Endothelial cell of umbilical vein (primary cell): ENCODE measurements at places on chromosomes 7 and 10.

DNA sequence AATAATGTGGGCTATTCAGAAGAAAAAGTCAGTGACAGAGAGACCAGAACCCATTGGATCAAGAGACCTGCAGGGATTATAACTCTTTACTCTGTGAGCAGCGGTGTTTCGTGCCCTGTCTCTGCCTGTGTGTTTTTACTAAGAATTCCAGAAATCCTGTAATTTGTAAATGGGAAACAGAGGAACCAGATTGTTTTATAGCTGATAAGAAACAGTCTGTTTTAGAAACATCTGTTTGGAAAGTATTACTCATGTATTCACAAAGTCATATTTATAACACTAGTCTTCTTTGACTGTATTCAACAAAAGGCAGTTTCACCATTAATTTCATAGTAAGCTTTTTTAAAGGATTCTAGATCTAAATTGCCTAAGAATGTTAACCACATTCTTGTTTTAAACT lies 30.0 kb upstream of the VDAC2 start:
- peak; percentile 89 for DNase-seq

DNA sequence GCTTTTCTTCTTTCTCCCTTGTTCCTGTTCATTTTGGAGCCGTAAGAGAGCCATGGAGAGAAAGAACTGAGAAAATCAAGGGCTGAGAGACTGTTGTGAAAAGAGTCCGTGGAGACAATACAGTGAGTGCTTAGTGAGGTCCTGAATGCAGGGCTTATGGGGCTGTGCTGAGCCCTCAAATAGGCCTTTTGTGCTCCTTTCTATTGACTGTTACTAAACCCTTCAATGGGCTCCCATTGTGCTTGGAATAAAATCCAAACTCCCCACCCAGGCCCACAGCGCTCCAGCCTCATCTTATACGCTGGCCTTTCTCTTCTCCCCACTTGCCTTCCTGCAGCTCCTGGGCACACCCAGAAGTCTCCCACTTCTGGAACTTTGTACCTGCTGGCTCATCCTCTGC lies 243.1 kb upstream of the HABP2 start:
- no peak for DNase-seq

GRCh38 chr7:111324228-111324627 lies 233.3 kb downstream of the LRRN3 start:
- DNase-seq = no peak

DNA sequence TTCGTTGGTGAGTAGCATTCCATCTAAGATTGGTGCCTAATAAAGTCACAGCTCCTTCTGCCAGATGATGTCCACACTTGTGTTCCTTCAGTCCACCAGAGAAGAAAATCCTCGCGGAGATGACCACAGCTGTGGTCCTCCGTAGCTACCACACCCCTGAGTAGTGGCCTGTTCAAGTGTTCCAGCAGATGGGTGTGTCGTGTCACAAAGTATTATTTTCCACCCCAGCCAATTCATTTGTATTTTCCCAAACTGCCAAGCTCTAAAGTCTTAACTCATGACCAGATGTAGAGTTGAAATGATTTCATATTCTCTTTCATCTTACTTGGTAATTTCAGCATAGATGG lies 251.3 kb upstream of the TCF7L2 start:
- no peak for DNase-seq

DNA sequence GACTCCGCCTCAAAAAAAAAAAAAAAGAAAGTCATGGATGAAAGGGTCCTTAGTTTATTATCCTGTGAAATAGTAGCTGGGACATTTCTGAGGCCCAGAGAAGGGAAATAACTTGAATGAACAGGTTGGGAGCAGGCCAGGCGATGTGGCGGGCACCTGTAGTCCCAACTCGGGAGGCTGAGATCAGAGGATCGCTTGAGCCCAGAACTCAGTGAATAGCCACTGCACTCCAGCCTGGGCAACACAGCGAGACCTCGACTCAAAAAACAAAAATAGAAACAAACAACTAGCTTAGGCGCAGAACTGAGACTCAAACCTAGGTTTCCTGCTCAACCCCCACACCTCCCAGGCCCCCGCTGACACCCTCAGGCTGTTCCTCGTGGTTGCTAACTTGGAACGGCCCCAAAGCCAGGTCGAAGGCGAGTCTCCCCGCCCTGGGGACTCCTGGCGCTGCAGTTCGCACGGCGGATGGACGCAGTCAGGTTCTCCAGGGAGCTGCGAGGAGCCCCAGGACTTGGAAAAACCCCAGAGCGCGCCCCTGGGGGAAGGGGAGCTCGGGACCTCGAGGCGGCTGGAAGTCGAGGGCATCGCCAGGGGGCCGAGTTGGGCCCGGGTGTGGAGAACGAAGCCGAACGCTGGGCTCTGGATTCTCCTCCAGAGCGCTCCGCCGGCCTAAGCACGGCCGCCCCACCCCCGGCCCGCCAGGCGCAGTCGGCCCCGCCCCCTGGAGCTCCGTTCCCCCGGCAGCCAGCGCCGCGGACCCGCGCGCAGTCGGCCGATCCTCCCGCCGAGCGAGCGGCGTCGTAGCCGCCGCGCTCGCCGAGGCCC lies at the start of gene STOX1:
TSS of gene STOX1 (plus strand) at position 768 of the 828 bp plus-strand sequence. CDS start 93 bp downstream, outside the sequence.
- DNase-seq = peak; percentile 60

DNA sequence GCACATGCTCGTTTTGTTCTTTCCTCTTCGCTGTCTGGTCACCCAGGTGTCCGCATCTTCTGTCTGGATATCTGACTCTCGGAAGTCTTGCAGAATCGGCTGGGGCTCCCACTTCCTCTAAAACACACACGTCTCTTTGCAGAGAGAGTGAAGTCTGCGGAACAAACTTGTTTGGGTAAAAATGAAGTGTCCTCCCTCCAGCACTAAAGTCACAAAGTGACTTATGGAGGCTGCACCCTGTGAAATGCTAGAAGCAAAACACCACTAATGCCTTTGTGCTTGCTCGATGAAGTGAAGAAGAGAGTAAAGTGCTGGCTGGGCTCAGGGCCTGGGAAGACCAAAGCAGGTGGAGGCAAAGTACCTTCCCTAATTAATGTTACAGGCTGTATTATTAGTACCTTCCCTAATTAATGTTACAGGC lies 71.4 kb downstream of the FGFR2 start:
- no peak for DNase-seq
